Mucosa of gallbladder (tissue), 1 donor: ENCODE measurements at places on chromosomes 16 and 17. TPM values are rescaled to one million over a fixed set of nuclear protein-coding genes. Genes with fewer than 3 reads are reported as not detected.

CDRT15L2 gene
- total RNA-seq: not detected

C1QTNF8 gene
- total RNA-seq: not detected

TP53TG3C gene
- not detected for total RNA-seq

SKAP1 gene
- 5.4 TPM for total RNA-seq

UTS2R gene
- total RNA-seq: not detected

SLC25A11 gene
- 68.9 TPM for total RNA-seq

CD300H gene
- total RNA-seq: not detected

ACSM2A gene
- 0.26 TPM for total RNA-seq

TBC1D3I gene
- 1.4 TPM for total RNA-seq

GRCh38 chr16:69711115-69711740 is 15.1 kb downstream of the NQO1 start:
- DNase-seq: peak; percentile 60

GRCh38 chr16:57528499-57529390 is 7.6 kb downstream of the CCDC102A start:
- peak; percentile 59 for DNase-seq

DNA sequence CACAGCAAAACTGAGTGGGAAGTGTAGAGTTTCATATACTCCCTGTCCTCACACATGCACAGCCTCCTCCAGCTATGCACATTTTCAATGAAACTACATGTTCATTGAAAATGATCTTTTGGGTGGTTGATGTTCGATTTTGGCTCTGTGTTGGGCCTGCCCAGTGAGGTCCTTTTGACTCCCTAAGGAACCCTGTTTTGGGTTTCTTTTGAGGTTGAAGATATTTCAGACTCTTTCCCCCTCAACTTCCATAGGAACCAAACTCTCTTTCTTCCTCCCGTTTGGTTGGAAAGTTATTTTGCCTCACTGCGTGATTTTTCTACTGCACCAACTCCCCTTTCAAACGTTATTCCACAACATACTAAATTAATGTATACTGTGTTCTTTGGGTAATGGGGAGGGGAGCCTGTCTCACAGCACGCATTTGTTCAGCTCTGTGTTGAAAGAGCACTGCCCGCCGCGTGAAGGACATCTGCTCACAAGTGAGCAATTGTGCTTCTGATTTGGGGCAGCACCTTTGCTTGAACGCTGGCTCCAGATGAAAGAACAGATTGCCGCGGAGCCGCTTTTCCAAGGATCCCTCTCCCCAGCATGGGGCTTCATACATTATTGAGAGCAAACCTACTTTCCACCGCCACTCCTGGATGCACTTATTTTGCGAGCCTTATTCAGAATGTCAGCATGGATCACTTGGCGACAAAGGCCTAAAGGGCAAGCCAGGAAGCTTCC is 385.9 kb downstream of the WWOX start:
- no peak for DNase-seq

- no peak for DNase-seq
Observed at GRCh38 chr17:75539967-75540729, 14.7 kb downstream of the LLGL2 start.

- DNase-seq: no peak
Observed at GRCh38 chr17:82018152-82018988, 4.3 kb downstream of the CENPX start.

GRCh38 chr17:58092101-58092796 is 9.0 kb downstream of the DYNLL2 start:
- no peak for DNase-seq

GRCh38 chr17:48725288-48726064 is 2.5 kb downstream of the PRAC2 start:
- no peak for DNase-seq

DNA sequence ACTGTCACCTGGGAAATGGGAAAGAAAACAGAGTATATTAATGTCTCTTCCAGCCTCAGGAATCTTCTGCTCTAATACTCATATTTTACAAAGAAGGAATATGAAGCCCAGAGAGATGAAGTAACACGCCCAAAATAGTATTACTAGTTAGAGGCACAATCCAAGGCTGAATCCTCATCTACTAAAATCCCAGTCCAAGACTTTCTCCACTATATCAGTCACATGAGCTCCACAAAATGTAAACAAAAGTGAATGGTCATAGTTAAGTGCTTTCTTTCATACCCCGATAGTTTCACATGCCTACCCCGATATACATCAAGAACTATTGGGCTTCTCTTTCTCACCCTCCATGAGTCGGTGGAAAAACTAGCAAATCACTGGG is 965 bp downstream of the INTS2 start:
- no peak for DNase-seq

GRCh38 chr17:51765282-51766135 is 393.0 kb downstream of the CA10 start:
- no peak for DNase-seq

DNA sequence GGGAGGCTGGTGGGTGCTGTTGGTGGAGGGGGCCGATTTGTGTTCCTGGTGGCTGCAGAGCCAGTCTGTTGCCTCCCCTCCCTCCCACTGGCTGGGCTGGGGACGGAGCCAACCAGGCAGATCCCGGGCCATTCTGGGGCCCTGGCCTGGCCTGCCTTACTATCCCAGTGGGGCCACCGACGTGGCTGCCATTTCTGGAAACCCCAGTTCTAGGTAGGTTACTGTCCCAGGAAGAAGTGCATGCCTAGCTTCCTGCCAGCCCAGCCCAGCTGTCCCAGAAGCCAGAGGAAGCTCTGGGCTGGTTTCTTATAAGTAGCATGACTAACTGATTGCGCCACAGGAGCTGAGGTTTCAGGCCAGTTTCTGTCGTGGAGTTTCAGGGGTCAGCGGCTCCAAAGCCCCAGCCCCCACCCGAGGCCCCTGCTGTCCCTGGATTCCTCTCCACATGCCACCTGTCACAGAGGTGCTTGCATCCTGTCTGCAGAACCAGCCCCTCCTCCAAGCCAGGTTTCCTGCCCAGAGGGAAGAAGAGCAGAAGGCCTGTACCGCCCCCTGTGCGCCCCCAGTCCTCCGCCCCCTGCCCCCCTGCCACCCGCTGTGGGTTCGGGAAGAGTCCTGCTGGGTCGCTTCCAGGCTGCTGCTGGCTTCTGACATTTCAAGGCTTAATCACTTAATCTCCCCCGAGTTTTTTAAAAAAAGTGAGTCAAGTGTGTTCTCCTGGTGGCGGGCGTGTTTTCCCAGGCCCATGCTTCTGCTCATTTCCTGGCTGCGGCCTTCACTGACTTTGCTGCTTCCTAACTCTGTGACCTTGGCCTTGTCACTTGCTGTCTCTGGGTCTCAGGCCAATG is 13.2 kb downstream of the IL4R start:
- DNase-seq: peak; percentile 80

DNA sequence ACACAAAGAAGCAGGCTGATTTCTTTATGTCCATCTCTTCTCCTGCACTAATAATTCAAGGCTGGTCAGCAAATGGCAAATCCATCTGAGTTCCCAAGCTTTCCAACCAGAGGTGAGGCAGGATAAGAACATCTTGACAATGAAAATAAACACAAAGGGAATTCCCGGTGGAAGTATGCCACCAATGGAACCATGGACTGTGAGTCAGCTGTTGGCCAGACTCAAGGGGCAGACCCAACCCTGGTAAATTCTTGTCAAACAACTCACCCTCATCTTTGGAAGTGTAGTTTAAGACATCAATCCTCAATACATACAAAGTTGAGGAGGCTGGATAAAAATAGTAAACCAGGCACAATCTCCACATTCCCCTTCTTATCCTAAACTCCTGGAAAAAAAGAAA is 74.3 kb upstream of the CES5A start:
- DNase-seq: no peak

GRCh38 chr17:63071797-63072196 is 105.8 kb downstream of the TANC2 start:
- DNase-seq: no peak

- DNase-seq: no peak
Observed at GRCh38 chr16:31458073-31458843, 1.0 kb upstream of the ARMC5 start.

GRCh38 chr17:50093246-50093645 is 1.9 kb upstream of the PDK2 start:
- no peak for DNase-seq

DNA sequence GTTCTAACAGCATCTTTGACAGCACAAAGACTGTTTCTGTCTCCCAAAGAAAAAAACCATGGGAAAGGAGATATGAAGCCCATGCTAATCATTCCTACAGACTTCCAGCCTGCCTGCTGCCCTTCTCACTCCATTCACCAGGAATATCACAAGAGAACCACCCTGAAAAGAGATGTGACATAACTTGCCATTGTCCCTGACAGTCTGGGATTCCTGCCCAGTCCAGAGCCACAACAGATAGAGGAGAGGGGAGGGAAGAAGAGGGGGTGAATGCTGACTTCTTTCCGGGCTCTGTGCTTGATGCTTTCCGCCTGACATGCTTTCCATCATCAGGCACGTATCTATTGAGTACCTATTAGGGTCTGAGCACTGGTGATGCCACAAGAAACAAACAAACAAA is 31.6 kb upstream of the ASIC2 start:
- DNase-seq: no peak

DNA sequence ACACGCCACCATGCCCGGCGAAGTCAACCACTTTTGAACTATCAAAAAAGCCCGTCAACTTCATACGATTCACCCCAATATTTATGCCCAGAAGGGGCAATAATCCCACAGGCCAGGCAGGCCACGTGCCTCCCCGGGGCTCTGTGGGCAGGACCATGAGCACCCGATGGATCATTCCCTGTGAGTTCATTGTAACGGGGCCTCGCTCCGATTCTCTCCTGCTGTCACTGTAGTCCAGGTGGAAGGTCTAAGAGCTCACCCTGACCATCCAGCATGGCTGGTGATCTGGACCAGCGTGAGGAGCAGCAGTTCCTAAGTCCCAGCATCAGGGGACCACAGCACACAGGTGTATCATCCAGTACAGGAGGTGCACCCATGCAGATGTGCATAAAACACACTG is 77.5 kb upstream of the DOC2B start:
- no peak for DNase-seq

DNA sequence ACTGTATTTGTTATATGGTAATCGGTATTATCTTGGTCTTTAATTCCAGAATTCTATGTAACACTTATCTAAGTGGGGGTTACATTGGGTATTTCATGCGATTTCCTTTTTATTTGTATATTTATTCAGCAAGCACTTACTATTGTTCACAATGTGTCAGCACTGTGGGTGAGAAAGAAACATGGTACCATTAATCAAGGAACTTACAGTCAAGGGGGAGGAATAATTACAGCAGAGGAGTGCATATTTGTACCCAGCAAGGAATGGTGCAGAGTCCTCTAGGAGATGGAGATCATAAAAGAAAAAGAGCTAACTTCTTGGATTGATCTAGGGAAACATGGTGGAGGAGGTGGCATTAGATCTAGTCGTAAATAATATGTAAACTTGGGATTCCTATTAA is 117.0 kb upstream of the KCNJ16 start:
- no peak for DNase-seq

GRCh38 chr16:12679660-12680272 is 123.9 kb downstream of the CPPED1 start:
- no peak for DNase-seq

DNA sequence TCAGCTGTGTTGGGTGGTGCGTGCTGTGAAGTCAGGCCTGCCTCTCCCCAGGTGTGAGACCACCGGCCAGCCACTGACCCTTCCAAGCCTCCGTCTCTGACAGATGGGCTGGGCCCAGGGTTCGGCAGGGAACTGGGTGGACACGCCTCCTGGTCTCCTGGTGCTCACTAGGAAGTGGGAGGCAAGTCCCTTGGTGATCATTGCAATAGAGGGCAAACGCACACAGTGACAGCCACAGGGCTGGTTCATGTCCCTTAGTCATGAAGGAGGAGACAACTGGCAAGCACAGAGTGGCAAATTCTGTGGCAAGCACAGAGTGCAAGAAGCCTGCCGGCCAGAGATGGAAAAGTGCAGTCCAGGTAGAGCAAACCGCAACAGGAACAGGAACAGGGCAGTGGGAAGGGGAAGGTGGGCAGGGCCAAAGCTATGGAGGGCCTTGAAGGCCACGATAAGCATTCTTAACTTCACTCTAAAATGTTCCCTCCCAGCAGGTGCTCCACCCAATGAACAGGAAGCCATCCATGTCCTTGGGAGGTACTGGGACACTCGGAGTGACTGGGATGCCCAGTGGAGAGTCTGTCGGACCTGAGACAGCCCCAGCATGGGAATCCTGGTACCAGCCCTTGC is 21.9 kb downstream of the USP7 start:
- no peak for DNase-seq

GRCh38 chr16:78385086-78385805 is 285.8 kb downstream of the WWOX start:
- DNase-seq: no peak

DNA sequence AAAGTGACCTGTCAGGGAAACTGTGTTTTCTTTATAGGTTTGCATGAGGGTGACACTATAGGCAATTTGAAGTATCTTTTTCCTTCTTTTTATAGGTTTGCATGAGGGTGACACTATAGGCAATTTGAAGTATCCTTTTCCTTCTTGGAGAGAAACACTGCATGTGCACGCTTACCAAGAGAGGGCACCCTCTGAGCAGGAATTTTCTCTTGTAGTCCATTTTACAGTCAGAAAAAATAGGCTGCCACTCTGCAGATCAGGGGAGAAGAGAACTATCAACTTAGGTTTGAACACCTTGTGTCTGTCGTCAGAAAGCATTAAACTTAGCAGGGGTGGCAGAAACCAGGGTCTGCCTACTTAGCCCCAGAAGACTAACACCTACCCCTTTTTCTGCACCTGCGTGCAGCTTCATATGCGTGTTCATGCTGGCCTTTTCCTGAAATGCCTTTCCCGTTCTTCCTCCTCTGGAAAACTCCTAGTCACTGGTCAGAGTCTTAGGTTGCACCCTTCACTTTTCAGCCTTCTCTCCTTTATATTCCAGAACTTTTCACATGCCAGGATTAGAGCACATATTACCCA is 16.4 kb upstream of the SMIM36 start:
- DNase-seq: peak; percentile 28

DNA sequence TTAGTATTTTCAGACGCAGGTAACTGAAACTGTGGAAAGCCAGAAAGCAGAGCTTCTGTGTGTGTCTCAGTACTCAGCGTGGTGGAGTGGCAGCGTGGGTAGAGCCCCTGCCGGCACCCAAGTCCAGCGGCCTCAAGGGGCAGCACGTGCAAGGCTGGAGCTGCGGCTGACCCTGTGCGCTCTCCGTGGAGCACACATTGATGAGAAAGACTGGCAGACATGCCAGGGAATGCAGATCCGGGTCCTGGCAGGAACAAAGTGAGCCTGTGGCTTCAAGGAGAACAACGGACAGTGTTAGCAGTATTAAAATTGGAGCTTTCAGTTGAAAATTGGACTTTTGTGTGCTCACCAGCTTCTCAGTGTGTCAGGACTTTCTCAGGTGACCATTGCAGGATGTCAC is 23.3 kb downstream of the ZC3H18 start:
- DNase-seq: no peak

DNA sequence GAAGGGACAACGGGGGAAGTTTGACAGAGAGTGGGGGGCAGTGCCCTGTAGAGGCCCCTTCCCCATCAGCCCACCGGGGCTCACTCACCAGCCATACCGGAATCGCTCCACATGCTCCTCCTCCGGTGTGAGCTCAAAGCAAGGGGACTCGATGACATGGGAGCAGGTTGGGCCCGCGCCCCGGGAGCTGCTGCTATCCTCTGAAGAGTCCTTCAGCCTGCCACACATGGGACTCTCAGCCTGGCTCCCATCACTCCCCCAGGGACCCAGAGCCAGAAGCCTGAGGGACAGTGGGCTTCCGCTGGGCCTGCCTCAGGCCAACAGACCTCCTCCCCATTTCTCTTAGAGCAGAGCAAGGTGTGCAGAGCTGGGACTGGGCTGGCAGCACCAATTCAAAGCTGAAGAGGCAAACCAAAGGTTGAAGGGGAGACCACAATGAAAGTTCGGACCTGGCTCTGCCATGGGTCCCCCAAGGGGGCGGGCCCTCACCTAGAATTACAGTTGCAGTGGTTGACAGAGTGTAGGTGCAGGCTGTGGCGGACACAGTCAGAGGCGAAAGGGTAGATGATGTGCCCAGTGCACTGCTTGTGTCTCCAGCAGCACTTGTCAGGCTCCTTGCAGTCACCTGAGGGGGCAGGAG is 7.3 kb downstream of the PROCA1 start:
- no peak for DNase-seq
